ENCODE measurements at places on chromosomes 1 and 21. TPM values are rescaled to one million over a fixed set of nuclear protein-coding genes. Genes with fewer than 3 reads are reported as not detected.

GRCh38 chr1:114286179-114286578 lies 132.5 kb upstream of the SYT6 start:
- no peak overlapping the region for H3K4me3 ChIP-seq
- no peaks in the 10 kb centered on the region for H3K27me3 ChIP-seq
- no peak overlapping the region for H3K27ac ChIP-seq
- H3K4me1 ChIP-seq: peaks cover 9% of the 10 kb centered on the region
- H3K36me3 ChIP-seq: no peaks in the 10 kb centered on the region
- DNase-seq: no peak

DNA sequence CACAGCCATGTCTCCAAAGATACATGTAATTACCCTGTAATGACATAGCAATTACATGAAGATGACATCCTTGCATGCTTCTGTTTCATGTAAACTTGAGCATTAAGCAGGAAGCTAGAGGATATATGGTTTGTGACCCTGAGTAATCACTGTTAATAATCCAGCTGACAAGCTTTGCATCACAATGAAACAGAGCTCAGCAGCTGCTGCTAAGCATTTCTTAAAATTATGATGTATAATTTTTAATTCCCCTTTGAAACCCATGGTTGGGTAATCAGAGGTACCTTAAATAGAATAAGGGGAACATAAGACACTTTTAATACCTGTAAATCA lies 293.5 kb downstream of the NTNG1 start:
- no peak overlapping the region for H3K27ac ChIP-seq
- no peak for DNase-seq
- H3K4me3 ChIP-seq: no peak overlapping the region
- H3K27me3 ChIP-seq: peaks cover 5% of the 10 kb centered on the region

DNA sequence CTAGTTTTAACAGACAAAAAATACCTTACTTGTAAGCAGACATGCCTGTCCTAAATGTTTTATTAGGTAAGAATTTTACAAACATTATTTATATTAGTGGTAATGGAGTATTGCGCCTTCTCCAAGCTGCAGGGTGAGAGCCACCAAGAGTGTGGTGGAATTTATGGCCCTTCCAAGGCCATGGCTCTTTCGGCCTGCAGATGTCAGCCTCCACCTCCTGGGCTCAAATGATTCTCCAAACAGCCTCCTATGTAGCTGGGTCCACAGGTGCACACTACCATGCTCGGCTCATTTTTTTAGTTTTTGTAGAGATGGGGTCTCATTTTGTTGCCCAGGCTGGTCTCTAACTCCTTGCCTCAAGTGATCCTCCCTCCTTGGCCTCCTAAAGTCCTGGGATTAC lies 56.3 kb downstream of the ITGB3BP start:
- H3K27me3 ChIP-seq: no peaks in the 10 kb centered on the region
- no peak overlapping the region for H3K4me3 ChIP-seq
- DNase-seq: no peak
- H3K4me1 ChIP-seq: peaks cover 3% of the 10 kb centered on the region

- no peak for DNase-seq
- peak overlapping the region; percentile 25 for H3K4me3 ChIP-seq
- peaks cover 52% of the 10 kb centered on the region for H3K36me3 ChIP-seq
- H3K4me1 ChIP-seq: peaks cover 73% of the 10 kb centered on the region
- H3K27me3 ChIP-seq: no peaks in the 10 kb centered on the region
- peak overlapping the region; percentile 79 for H3K27ac ChIP-seq
These were observed 6.2 kb downstream of the AKIRIN1 start for GRCh38 chr1:38997034-38997900.

GRCh38 chr1:116966791-116967190 lies 34.8 kb upstream of the CD101 start:
- no peak overlapping the region for H3K4me3 ChIP-seq
- H3K27ac ChIP-seq: no peak overlapping the region
- DNase-seq: no peak
- H3K36me3 ChIP-seq: peaks cover 4% of the 10 kb centered on the region

GRCh38 chr1:111988743-111989453 lies 570 bp downstream of the KCND3 start:
- H3K4me3 ChIP-seq: peak overlapping the region; percentile 29
- H3K27me3 ChIP-seq: peaks cover 60% of the 10 kb centered on the region
- H3K36me3 ChIP-seq: no peaks in the 10 kb centered on the region
- H3K27ac ChIP-seq: no peak overlapping the region

GRCh38 chr1:18540136-18540765 lies 59.5 kb downstream of the KLHDC7A start:
- H3K36me3 ChIP-seq: no peaks in the 10 kb centered on the region
- DNase-seq: no peak
- H3K27me3 ChIP-seq: peaks cover 34% of the 10 kb centered on the region

GRCh38 chr1:118918230-118918939 lies 69.8 kb downstream of the TBX15 start:
- no peaks in the 10 kb centered on the region for H3K36me3 ChIP-seq
- H3K4me3 ChIP-seq: no peak overlapping the region
- no peak for DNase-seq
- no peaks in the 10 kb centered on the region for H3K4me1 ChIP-seq
- H3K27me3 ChIP-seq: no peaks in the 10 kb centered on the region

- H3K4me3 ChIP-seq: no peak overlapping the region
- no peak for DNase-seq
- peaks cover 2% of the 10 kb centered on the region for H3K27me3 ChIP-seq
- no peak overlapping the region for H3K27ac ChIP-seq
- no peaks in the 10 kb centered on the region for H3K36me3 ChIP-seq
These were observed 519.5 kb upstream of the CAMK1G start for GRCh38 chr1:209063767-209064659.

Gene OR2L2
- not detected for total RNA-seq
